ENCODE measurements at places on chromosomes 12 and 14.

DNA sequence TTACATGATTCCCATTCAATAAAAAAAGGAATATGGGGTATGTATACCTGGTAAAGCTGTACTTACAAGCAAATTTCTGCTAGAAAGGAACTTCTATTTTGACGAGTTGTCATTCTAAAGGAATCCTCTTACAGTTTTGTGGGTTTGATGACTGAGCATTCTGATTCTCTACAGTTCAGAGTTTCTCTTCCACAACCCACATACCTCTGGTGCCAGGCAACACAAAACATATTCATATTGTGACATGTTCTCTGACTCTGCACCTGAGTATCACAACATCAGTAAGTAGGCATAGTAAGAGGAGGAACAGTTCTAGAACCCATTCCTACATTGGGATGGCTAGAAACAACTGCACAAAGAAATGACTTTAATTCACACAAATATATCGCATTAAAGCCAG is 636.6 kb downstream of the MED13L start:
- DNase-seq = no peak

- DNase-seq = no peak
Observed at GRCh38 chr12:57260366-57260765, 9.4 kb upstream of the STAC3 start.

DNA sequence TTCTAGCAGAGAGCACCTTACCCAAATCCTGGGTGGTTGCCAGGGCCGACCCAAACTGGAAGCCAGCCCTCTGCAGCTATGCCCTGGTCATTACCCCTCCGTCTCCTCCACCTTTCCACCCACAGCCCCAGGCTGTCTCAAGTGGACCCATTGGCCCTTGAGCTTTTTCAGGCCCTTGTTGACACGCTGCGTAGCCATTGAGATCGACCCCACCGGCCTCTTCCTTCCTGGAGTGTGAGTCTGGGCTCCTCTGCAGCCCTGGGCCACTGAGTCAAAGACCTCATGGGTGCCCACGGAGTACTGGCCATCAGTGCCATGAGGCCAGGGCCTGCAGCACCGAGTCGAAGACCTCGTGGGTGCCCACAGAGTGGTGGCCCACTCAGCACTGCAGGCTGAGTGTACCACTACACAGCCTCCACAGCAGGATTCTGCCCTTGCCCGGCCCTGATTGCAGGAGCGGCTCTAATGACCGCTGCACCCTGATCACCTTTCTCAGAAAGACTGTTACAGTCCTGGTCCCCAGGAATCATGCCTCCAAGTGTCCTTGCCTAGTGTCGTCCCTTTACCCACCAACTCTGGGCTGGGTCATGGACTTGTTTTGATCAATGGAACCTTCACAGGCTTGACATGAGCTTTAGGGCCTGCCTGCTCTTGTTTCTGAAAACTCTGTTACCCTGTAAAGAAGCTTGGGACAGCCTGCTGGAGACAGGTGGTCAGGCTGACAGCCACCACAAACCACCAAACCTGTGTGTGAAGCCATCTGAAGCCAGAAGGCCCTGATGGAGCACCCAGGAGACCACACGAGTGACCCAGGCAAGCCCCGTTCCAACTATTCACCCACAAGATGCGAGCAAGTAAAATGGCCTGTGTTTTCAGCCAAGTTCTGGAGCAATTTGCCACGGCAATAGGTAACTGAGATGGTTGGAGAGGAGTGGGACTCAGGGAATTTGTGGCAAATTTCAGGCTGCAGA is 39.6 kb upstream of the TRAF3 start:
- DNase-seq = no peak

- no peak for DNase-seq
Observed at GRCh38 chr14:66088656-66089055, 397.5 kb upstream of the CCDC196 start.

- no peak for DNase-seq
Observed at GRCh38 chr14:76426161-76426696, 50.3 kb downstream of the ESRRB start.

- no peak for DNase-seq
Observed at GRCh38 chr14:93107453-93107852, 8.3 kb downstream of the ITPK1 start.

- DNase-seq = no peak
Observed at GRCh38 chr14:100532154-100532861, 54.9 kb downstream of the BEGAIN start.

- DNase-seq = no peak
Observed at GRCh38 chr12:113838896-113839295, 127.2 kb downstream of the RBM19 start.

- no peak for DNase-seq
Observed at GRCh38 chr12:50123203-50123602, 11.2 kb downstream of the COX14 start.

GRCh38 chr12:127262615-127263014 is 1004.4 kb upstream of the TMEM132C start:
- DNase-seq = no peak

- DNase-seq = no peak
Observed at GRCh38 chr14:105093038-105093430, 27.8 kb upstream of the GPR132 start.

- no peak for DNase-seq
Observed at GRCh38 chr12:62703011-62703380, 232.0 kb downstream of the PPM1H start.

- DNase-seq = no peak
Observed at GRCh38 chr14:68939893-68940613, 39.0 kb downstream of the ACTN1 start.

DNA sequence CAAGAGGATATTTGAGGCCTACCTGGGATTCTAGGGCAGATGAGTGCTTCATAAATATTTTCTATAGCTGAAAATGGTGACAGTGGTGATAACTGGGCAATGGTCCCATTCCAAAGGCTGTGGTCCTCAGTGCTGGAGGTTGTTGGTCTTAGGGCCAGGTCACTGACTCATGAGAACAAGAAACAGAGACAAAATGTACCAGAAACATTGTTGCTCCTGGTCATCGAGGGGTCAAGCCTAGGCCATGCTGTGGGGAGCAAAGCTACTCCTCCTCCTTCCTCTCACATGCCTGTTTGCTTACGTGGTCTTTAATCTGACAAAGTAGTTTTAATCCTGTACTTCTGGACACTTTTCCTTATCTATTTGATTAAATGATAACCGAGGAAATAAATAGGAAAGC is 33.8 kb downstream of the ERG28 start:
- no peak for DNase-seq
